ENCODE measurements at places on chromosomes 11 and 22.

DNA sequence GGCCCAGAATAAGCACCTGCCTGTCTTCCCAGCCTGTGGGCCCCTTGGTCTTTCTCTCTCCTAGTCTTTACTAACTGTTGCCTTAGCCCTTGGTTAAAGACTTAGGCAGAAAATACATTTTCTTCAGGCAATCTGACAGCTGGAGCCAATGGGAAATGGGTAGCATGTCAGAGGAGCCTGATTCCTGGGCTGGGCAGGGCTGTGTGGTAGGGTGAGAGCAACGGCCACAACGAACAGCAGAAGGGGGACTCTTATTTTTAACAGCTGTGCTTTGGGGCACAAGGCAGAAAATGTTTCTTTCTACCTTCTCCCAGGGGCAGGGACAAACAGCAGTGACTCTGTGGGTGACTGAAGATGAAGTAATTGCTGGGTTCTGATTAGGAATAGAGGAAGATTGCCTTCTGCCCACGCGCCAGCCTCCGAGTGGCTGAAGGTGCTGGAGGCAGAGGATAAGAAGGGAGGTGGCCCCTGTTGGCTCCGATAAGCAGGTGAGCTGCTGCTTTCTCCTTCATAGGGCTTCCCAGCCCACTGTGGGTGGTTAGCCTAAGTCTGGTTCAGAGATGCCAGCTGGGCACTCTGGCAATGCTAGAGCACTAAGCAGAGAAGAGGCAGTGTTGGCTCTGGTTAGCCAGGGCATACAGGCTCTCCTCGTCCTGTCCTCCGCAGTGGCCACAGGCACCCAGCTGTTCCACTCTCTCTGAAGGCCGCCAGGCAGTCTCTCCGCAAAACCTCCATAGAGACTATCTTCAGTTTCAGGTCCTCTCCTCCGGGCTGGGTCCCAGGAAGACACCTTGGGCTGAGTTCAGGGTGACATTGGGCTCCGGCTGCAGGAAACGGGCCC lies 1.5 kb downstream of the YPEL4 start:
- no peak for DNase-seq

DNA sequence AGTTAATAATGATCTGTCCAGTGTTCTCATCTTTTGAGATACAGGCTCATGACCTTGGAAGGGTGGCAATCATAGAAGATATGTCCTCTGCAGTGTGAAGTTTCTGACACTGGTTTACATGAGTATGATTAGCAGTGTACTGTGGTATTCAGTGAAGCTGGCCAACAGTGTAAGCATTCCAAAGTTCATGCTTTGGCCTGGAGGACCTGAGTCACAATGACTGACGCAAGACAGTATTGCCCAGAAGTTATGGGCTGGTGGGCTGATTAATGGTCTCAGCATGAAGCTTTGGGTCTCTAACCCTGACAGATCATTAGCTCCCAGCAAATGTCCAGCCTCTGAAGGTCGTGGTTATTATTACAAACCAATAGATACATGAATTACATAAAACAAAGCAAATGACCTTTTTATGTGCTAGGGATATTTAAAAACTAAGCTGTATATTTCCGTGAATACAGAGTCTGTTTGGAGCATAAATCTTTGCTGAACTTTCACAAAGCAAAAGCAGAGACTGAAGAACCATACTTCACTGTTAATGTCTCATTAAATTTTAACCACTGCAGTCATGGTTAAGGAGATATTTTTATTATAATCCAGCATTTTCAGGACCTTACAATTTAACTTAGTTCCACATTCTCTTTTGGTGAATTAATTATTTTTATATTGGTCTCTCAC lies 28.3 kb upstream of the USP47 start:
- no peak for DNase-seq

GRCh38 chr11:17159441-17159840 lies 48.3 kb downstream of the PIK3C2A start:
- no peak for DNase-seq

- DNase-seq: no peak
These were observed 11.6 kb upstream of the TMEM45B start for GRCh38 chr11:129804012-129804411.

DNA sequence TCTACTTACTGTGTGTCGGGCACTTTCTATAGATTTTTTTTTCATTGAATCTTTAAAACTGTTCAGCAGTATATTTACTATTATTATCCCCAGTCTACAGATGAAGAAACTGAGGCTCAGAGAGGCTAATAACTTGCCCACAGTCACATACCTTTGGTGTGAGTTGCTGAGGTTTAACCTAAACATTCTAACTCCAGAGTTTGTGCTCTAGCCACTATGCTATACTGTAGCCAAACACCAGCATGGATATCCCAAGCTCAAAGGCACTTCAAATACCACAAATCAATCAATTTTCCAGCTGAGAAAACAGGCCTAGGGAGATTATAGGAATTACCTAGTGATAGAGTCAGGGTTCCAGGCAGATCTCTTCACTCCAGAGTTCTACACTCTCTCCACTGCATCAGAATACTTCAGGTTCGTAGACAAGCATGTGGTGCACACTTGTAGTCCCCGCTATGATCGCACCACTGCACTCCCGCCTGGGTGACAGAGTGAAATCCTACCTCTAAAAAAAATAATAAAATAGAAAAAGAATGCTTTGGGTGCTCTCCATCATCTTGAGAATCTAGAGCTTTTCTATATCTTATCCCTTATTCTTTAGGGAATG lies 20.4 kb upstream of the UPB1 start:
- no peak for DNase-seq

- no peak for DNase-seq
These were observed 92.3 kb upstream of the PARVA start for GRCh38 chr11:12285106-12285505.

DNA sequence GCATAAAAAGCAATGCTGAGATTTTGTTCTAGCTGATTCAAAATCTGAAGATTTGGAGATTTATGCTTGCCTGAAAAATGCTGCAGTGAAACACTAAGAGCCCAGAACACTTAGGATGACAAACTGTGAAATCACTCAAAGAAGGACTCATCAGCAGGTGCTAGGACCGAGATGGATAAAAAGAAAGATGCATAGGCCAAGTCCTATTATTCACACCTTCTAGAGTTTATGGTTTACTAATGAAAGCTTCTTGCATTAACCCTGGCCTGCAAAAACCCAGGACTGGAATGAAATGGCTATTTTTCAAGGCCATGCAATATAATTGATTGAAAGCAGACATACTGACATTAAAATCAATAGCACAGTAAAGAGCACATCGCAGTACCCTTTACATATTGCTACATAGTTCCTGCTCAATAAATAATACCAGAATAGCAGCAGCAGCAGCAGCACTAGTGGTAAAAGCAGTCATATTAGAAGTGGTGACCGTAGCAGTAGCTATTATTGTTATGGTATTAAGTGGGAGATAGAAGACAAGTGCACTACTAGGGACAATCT lies 161.7 kb downstream of the RAB38 start:
- no peak for DNase-seq

GRCh38 chr11:126193038-126193478 lies 18.4 kb downstream of the RPUSD4 start:
- DNase-seq: no peak

- no peak for DNase-seq
These were observed 1.4 kb upstream of the VPREB1 start for GRCh38 chr22:22243033-22243680.

DNA sequence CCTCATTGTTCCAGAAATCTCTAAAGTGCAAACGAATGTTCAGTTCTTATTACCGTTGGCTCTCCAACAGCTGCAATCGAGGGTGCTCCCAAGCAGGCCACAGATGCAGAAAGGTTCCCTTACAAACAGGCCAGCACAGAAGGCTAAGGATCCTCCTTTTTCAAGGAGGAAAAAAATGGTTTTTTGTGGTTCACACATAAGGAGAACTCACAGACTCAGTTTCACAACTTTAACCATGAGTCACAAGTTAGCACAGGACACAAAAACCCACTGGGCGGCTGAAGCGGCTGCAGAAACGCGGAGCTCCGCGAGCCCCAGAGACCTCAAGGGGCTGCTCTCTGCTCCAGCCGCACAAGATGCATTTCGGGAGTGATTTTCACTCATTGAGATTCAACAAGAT lies 98.2 kb upstream of the PRR5 start:
- DNase-seq: no peak

- DNase-seq: no peak
These were observed 202.2 kb downstream of the CEP164 start for GRCh38 chr11:117529816-117530215.

DNA sequence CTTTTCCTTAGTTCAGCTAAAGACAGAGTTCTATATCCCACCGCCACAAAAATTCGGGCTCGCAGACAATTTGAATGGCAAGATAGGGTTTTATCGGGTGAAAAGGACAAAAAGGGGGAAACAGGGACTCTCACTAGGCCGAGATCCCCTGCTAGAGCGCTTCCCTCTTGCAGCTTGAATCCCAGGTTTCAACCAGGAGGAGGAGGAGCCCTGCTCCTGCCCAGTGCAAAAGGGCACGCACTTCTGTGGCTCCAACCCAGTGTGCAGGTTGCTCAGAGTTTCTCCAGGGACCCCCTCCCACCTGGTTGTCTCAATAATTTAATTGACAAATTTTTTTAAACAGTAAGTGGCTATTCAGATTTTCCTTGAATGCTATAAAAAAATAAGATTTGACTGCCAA lies 152.6 kb upstream of the LUZP2 start:
- no peak for DNase-seq

GRCh38 chr22:46107753-46108563 lies 42.4 kb upstream of the PPARA start:
- DNase-seq: no peak

GRCh38 chr11:132549561-132549960 lies 982.7 kb downstream of the OPCML start:
- no peak for DNase-seq

All from activated T-cell treated with anti-CD3 and anti-CD28 coated beads for 1 hour (primary cell).